Upper lobe of right lung (tissue), 1 donor: ENCODE measurements at places on chromosomes 4 and X. TPM values are rescaled to one million over a fixed set of nuclear protein-coding genes. Genes with fewer than 3 reads are reported as not detected.

- no peak for DNase-seq
- H3K36me3 ChIP-seq, result no peaks in the 10 kb centered on the region
Observed at GRCh38 chr4:169663831-169664230, 43.5 kb downstream of the CLCN3 start.

DNA sequence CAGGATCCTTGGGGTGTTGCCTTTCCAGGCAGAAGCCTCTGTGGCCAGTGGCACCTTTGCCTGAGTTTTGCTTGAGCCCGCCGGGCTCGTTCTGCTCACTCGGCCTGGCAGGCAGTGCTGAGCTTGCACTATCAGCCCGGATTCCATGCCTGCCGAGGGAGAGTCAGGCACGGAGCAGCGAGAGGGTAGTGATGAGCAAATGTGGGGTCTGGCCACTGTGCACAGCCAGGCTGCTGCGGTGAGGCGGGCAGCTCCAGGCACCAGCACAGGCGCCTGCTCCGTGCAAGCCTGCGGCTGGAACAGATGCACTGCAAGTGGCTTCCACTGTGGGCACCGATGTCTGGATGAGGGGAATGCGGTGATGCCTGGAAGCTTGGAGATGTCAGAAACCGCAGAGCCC is 619.2 kb downstream of the RAPGEF2 start:
- no peaks in the 10 kb centered on the region for H3K36me3 ChIP-seq
- no peaks in the 10 kb centered on the region for H3K27me3 ChIP-seq
- H3K4me1 ChIP-seq, result no peaks in the 10 kb centered on the region
- no peak overlapping the region for H3K27ac ChIP-seq
- DNase-seq, result no peak
- H3K4me3 ChIP-seq, result no peak overlapping the region

The ATP2B3 gene
- not detected for total RNA-seq

GRCh38 chr4:5874811-5875449 is 18.0 kb downstream of the CRMP1 start:
- no peak for DNase-seq
- no peak overlapping the region for H3K4me3 ChIP-seq
- no peaks in the 10 kb centered on the region for H3K36me3 ChIP-seq
- no peak overlapping the region for H3K27ac ChIP-seq

The JADE3 gene
- 10.1 TPM for total RNA-seq

- H3K27ac ChIP-seq, result no peak overlapping the region
- no peak overlapping the region for H3K4me3 ChIP-seq
- no peaks in the 10 kb centered on the region for H3K36me3 ChIP-seq
- H3K4me1 ChIP-seq, result no peaks in the 10 kb centered on the region
Observed at GRCh38 chr4:73376251-73376650, 27.8 kb upstream of the ALB start.

The KLHL4 gene
- 1.0 TPM for total RNA-seq
